SHP77 (cell line): ENCODE measurements at places on chromosomes 12 and 14.

GRCh38 chr12:122201381-122201780, 2.1 kb upstream of the B3GNT4 start:
- DNase-seq: no peak

GRCh38 chr14:87756661-87757060, 236.3 kb downstream of the GALC start:
- no peak for DNase-seq

DNA sequence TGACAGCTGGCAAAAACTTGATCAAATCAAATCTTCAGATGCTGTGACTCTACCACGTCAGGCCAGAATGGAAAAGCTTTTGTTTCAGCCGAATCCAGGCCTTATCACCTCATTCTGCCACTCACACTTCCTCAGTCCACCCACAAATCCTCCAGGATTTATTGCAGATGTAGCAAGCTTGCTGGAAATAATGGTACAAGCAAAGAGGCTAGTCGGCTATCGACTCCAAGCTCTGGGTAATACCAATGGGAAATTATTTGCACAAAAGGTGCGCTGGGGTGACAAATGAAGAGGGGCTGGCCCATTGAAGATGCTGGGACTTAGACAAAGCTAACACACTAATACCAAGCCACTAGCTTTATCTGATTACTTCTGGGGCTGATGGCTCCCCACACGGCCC, 250.5 kb downstream of the ASCL1 start:
- DNase-seq: no peak

DNA sequence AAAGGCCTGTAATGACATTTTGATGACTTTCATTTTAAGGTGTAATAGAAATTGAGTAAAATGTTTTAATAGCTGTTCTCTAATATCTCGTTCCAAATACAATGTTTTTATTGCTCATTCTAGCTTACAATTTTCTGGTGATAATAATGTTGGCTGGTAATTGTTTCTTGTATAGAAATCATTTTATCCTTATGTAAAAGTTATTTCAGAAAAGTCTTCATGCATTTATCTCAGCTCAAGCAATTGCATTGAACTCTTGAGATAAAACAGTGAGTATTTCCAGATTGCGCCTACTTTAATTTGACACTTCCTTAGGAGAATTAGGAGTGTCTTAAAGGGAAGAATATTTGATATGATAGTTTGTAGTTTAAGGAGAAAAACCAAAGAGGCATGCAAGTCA, 4.0 kb downstream of the RMST start:
- DNase-seq: no peak

DNA sequence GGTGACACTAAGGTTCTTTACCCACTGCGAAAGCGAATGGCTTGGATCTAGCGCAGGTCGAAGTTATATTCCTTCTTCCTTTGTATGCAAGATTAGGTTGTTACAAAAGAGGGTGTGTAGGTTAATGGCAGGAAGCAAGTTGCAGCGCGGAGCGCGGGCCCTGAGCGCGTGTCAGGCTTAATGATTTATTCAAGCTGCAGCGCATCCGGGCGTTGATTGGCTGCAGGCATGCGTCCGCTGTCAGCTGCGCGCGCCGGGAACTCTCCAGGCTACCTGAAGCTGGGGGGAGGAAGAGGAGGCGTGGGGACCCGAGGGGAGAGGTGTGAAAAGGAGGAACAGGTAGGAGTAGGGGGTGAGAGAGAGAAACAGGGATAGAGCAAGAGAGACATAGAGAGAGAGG, 7.4 kb downstream of the ASCL1 start:
- DNase-seq: peak; percentile 76

GRCh38 chr12:45893240-45893639, 97.1 kb downstream of the SCAF11 start:
- DNase-seq: no peak

GRCh38 chr14:71262441-71262840, 355.2 kb downstream of the PCNX1 start:
- DNase-seq: no peak

GRCh38 chr14:31965071-31965734, 111.9 kb upstream of the ARHGAP5 start:
- no peak for DNase-seq

- no peak for DNase-seq
Measured at GRCh38 chr12:31002999-31003398, 70.7 kb upstream of the DDX11 start.

GRCh38 chr12:109609342-109609741, 35.7 kb downstream of the MVK start:
- peak; percentile 88 for DNase-seq

DNA sequence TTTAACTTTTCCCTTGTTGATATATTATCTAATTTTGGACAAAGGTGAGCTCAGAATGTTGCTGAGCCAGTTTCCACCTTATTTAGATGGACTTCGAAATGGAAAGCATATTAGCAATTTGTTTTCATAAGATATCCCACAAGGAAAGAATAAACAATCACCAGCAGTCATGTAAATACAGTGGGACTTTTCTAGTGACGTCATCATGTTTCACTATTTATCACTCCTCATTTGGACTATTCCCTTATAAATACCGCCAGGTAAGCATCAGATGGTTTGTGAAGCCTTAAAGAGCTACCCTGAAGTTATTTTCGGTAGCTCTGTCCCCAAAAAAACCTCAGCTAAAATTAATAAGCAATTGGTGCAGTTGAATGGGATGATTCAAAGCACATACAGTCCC, 110.7 kb downstream of the PTPRR start:
- DNase-seq: no peak

DNA sequence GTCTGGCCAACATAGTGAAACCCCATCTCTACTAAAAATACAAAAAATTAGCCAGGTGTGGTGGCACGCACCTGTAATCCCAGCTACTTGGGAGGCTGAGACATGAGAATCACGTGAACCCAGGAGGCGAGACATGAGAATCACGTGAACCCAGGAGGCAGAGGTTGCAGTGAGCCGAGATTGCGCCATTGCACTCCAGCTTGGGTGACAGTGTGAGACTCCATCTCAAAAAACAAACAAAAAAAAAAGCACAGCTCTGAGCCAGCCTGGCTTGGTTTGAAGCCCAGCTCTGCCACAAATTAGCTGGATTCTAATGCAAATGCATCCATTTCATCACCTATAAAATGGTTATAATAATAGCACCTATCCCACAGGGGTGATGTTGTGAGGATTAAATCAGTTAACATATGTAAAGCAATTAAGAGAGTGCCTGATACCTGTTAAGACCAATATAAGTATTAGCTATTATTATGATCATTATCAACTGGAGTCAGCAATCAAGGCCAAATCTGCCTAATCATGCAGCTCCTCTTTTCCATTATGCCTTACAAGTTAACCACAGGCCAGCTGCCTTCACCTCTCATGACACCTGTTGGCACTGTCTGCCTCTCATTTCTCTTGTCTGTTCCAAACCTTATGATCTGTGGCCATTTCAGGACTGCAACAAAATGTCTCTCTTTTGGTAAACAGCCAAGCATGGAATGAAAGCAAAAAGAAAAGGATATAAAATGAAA, 2.1 kb downstream of the GNPTAB start:
- DNase-seq: no peak

DNA sequence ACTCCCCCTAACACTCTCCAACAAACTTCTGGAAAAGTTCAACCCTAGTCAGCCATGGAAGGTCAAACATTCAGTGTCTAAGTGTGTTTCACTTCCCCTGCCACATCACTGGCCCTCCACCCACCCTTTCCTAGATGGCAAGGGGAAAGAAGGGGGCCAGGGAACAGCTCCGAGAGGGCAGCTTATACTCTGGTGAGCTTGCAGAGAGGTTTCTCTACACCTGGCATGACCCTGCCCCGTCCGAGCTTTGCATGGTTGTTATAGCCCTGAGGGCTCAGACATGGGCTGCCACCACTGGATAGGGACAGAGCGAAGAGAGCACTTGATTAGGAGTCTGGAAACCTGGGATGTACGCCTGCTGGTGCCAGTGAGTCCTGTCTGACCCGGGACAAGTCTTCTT, 4.0 kb downstream of the ACVRL1 start:
- DNase-seq: no peak

DNA sequence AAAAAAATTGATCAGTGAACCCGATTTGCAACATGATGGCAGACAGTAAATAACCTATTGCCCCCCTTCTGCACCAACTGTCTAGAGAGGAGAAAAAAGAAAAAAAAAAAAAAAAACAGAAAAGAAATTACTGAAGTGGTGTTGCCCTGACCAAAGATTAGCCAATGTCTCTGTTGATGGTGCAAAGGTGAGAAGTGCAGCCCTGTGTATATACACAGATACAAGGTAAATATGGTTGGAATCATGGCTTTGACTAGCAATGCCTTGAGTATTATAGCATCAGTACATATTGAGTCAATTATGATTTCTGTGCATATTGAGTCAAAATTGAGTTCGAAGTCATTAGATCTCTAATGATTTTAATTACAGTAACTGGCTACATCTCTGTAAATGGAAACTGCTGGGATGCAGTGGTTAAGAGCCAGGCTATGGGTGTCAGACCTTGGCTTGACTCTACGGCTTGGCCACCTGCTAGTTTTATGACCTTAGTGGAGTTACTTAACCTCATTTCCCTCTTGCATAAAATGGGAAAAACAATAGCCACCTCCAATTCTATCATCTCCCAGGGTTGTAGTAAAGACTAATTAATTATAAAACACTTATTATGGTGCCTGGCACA, 51.0 kb downstream of the EGLN3 start:
- DNase-seq: no peak

DNA sequence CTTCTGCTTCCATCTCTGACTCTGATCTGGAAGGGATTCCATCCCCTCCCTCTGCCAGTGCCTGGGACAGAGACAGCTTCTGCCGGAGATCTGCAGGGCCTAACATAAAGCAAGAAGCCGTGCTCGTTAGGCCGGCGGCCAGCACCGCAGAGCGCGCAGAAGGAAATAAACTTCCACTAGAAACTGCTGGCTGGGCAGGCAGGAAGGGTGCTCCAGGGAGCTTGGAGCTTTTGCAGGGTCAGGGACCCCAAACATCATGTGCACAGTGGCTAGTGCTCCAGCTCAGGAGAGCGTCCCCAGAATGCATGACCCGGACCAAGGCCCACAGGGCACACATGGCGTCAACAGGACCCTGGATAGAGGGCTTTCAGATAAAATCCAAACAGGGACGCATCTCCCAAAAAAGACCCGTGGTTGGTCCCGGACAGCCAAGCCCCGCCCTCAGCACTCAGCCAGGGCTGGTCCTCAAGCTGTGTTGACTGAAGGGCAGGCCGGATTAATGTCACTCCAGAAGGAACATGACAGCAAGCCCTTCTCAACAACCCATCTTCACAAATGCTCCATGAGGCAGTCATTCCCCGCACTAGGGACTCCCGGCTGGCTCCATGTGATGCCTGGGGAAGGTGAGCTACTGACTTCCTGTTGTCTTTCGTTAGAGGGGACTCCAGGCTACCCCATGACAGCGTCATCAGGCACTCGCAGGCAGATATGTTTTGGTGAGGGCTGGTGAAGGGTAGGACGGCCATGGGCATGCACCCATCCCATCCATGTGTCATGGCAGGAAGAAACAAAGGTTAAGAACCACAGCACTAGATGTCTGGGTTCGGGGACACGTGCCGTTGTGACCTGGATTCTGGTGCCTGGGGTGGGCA, 121.5 kb downstream of the CALM1 start:
- DNase-seq: no peak

- DNase-seq: no peak
Measured at GRCh38 chr12:128970941-128971340, 117.7 kb downstream of the GLT1D1 start.

GRCh38 chr14:75427126-75427481, 718 bp upstream of the JDP2 start:
- no peak for DNase-seq

GRCh38 chr14:50023671-50024490, 92.5 kb downstream of the VCPKMT start:
- no peak for DNase-seq

DNA sequence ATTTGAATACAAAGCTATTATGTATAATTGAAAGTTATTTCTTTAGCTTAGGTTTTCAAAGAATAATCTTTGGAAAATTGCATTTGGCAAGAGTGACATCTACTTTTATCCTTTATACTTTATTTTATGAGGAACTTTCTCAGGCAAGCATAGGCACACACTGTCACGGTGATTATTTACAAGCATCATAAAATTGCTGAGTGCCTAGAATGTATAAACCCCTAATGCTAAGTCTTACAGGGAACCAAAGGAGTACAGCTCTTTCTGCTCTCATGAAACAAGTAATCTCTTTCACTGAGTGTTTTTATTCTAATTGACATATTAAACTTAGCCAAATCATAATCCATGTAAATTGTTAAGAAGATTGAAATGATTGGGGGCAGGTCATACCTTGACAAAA, 154.9 kb downstream of the FSCB start:
- no peak for DNase-seq

GRCh38 chr14:76772300-76773187, 11.3 kb downstream of the VASH1 start:
- DNase-seq: no peak

DNA sequence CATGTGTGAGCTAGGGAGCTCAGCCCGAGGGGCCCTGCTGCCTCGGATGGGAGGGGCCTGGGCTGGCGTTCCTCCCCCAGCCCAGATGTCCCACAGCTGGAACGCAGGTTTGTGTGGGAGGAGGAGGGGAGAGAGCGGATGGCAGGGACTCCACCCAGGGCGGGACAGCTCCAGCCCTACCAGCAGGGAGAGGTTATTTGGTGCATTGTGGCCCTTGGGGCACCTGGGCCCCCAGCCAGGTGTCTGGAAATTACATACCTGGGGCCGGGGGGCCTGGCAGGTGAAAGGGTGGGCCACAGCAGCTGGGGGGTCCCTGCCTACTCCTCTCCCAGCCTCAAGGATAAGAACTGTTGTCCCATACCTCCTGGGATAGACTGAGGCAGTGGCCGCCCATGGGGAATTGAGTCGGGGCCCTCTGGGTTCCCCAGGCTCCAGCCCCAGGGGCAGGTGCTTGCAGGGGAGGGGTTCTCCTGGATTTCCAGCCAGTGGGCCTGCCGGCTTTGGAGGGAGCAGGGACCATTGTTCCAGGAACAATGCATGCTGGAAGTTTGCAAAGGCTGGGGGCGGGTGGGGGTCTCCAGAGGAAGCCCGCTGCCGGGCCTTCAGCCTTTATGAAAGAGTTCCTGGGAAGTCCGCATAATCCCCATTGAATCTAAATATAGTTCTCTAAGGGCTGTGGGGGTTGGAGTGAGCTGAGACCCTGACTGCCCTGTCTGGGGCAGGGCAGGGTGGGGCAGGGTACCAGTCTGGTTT, 1.2 kb downstream of the KIF26A start:
- no peak for DNase-seq

DNA sequence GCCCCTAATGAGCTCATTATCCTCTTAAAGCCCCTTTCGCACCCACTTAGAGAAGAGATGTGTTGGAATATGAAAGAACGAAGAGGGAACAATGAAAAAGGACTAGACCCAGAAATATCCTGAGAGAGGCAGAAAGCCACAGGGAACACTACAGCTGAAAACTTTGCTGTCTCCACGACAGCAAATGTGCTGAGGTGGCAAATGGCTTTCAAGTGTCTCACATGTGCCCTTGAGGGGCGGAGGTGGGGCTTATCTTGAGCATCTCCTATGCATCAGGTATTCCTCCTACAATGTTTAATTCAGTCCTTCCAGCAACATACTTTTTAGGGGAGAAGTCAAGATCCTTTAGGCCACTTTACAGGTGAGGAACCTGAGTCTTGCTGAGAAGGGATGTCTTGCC, 62.9 kb downstream of the WSCD2 start:
- no peak for DNase-seq

GRCh38 chr12:111991535-111991934, 21.4 kb downstream of the TMEM116 start:
- DNase-seq: no peak
